Cortex of kidney (tissue), 1 donor: ENCODE measurements at places on chromosomes 16 and 17.

DNA sequence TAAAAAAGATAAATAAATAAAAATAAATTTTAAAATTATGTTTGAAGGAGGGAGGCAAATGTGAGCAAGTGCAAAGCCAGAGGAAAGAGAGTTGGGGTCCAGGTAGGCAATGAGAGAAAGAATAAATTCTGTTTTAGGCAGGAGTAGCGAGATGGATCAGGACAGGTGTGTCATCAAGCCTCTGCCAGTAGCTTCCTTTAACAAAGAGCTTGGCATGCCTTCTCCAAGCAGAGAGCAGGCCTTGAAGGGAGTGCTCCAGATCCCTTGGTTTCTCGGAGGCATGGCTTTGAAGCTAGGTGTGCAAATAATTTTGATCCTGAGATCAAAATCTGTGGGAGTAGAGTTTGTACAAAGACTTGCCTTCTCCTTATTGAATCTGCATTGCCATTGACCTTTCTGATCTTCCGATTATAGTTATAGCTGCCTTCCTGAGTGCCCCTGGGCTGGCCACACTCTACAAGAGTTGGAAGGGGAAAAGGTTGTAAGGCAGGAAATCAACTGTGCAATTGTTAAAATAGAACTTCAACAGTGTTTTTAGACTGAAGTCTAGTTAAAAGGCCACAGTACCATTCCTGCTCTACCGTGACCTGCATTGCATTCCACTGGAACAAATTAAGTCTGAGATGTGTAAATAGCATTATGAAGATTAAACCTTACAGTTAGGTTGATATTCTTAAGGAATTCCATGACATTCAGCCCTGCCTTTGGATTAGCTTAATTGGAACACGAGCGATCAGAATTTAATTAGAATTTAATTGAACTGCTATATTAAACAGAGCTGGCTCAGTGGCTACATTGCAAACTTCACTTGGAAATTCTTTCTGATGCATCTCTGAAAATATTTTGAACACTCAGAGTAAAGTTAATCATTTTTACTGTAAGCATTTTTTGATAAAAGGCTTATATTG is 33.7 kb downstream of the IQCK start:
- no peak for DNase-seq

DNA sequence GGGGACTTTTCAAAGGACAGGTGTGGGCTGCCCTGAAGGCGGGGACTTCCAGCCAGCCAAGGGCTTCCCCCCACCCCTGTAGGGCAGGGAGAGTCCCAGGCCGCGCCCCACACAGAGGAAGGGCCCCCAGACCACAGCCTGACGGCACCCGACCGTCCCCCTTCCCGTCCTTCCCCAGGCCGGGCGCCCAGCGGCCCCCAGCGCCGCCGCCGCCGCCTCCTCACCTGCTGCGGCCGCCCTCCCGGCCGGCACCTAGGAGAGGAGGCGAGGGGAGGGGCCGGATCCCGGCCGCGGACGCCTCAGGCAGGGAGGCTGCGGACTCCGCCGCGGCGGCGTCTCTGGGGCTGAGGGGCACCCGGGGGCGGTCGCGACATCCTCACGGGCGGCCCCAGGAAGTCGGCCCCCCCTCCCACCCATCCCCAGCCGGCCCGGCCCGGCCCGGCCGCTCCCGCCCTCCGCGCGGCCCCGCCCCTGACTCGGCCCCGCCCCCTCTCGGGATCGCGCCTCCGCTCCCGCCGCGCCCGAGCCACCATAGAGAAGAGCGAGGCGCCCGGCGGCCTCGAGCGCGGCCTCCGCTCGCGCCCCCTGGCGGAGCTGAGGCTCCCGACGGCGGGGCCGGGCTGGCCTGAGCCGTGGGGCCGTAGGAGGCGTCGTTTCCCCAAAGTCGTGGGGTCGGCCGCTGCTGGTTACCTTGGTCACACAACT is 25.5 kb upstream of the RFFL start:
- no peak for DNase-seq

GRCh38 chr16:28596840-28597691 is at the start of gene SULT1A2:
Gene SULT1A2 (minus strand): TSS chr16:28597050. CDS start chr16:28595930, 1,120 bp downstream.
- DNase-seq, result no peak

GRCh38 chr17:66643815-66644710 is 190.9 kb upstream of the CACNG5 start:
- no peak for DNase-seq

DNA sequence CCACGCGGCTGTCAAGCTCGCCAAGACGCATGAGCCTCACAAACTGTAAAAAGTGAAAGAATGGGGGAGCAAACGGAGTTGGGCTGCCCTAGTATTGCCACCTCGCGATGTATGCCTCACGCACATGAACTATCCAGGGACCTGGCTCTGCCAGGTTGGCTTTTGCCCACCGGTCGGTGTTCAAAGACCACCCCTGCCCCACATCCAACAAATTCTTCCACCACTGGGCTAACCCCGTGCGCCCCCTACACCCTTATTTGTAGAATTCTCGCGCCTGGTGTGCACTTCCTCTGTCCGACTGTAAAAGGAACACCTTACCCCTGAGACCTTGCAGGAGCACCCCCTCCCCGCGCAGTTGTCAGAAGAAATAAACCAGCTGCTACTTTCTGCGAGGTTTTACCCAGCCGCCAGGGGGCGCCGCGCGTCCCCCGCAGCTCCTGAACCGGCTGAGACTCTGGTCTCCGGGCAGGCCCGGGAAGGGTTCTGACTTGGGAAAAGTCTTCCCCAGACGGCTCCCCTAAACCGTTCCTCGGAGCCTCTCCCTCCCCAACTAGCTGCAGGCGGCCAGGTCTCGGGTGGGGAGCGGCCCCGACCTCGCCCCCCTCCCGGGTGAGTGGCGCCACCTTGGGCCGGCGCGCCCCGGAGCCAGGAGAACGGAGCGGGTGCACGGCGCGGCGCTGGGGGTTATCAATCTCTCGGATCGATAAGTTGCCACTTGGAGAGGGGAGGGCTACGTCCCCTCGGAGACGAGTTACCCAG is 1.7 kb upstream of the ZNF423 start:
- no peak for DNase-seq
